ENCODE measurements at places on chromosomes 5 and 9.

GRCh38 chr5:37810311-37810710 is 29.5 kb downstream of the GDNF start:
- no peaks in the 10 kb centered on the region for H3K27me3 ChIP-seq
- DNase-seq: no peak
- H3K4me3 ChIP-seq: no peak overlapping the region

DNA sequence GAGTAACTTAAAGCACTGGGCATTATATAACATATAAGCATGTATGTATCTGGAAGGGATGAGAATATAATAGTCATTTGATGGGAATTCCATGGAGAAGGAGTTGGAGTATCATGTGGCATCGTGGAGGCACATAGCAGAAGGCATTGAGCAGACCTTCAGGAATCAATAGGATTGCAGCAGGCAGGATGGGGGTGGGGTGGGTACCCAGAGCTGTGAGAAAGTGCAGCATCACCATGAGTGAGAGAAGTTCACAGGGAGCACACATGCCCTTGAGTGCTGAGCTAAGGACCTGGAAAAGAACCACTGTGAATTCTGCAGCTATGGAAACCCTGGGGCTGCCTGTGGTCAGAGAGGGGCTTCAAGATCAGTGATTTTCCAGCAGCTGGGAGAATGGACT is 57.3 kb downstream of the MED10 start:
- H3K36me3 ChIP-seq: no peaks in the 10 kb centered on the region
- no peaks in the 10 kb centered on the region for H3K4me1 ChIP-seq
- H3K4me3 ChIP-seq: no peak overlapping the region
- H3K27ac ChIP-seq: no peak overlapping the region

- H3K36me3 ChIP-seq: no peaks in the 10 kb centered on the region
- H3K27ac ChIP-seq: no peak overlapping the region
- DNase-seq: no peak
- H3K27me3 ChIP-seq: no peaks in the 10 kb centered on the region
- H3K4me3 ChIP-seq: no peak overlapping the region
- H3K4me1 ChIP-seq: peaks cover 13% of the 10 kb centered on the region
Measured at GRCh38 chr9:132075853-132076252, 3.8 kb downstream of the MED27 start.

- H3K36me3 ChIP-seq: peaks cover 2% of the 10 kb centered on the region
- DNase-seq: no peak
- H3K4me1 ChIP-seq: 0 out of 2 replicates have a peak, but pooled peaks cover 10% of the 10 kb centered on the region
- H3K4me3 ChIP-seq: no peak overlapping the region
- no peak overlapping the region for H3K27ac ChIP-seq
Measured at GRCh38 chr5:77486344-77486962, 5.7 kb downstream of the WDR41 start.

GRCh38 chr9:35070823-35071813 is 1.3 kb downstream of the VCP start:
- H3K4me1 ChIP-seq: peaks cover 22% of the 10 kb centered on the region
- peak overlapping the region; percentile 93 for H3K4me3 ChIP-seq
- no peak for DNase-seq

- no peaks in the 10 kb centered on the region for H3K27me3 ChIP-seq
- DNase-seq: no peak
- H3K36me3 ChIP-seq: no peaks in the 10 kb centered on the region
- H3K4me1 ChIP-seq: no peaks in the 10 kb centered on the region
- H3K4me3 ChIP-seq: no peak overlapping the region
- no peak overlapping the region for H3K27ac ChIP-seq
Measured at GRCh38 chr9:6632516-6633183, 12.9 kb downstream of the GLDC start.

DNA sequence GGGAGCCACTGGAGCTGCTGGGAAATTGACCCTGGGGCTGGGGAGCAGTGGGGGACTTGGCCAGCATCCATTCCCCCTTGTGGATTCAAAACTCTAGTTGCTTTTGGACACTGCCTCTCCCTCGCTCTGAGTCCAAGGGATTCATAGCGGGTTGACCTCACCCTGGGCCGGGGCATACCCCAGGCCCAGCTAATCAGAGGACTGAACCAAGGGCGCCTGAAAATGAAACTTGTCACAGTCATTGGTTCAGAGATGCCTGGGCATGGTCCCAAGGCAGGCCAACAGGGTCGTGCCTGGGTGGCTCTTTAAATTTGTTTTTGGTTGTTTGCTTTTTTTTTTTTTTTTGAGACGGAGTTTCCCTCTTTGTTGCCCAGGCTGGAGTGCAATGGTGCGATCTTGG is 22.6 kb downstream of the STK10 start:
- H3K27ac ChIP-seq: no peak overlapping the region
- no peaks in the 10 kb centered on the region for H3K36me3 ChIP-seq
- no peaks in the 10 kb centered on the region for H3K27me3 ChIP-seq
- no peaks in the 10 kb centered on the region for H3K4me1 ChIP-seq

- DNase-seq: no peak
- no peak overlapping the region for H3K27ac ChIP-seq
- peaks cover 4% of the 10 kb centered on the region for H3K27me3 ChIP-seq
- H3K4me3 ChIP-seq: no peak overlapping the region
Measured at GRCh38 chr5:4513381-4513780, 626.7 kb upstream of the ADAMTS16 start.

- no peak overlapping the region for H3K27ac ChIP-seq
- H3K36me3 ChIP-seq: no peaks in the 10 kb centered on the region
- no peaks in the 10 kb centered on the region for H3K4me1 ChIP-seq
- no peak overlapping the region for H3K4me3 ChIP-seq
- H3K27me3 ChIP-seq: no peaks in the 10 kb centered on the region
Measured at GRCh38 chr5:131252824-131253171, 11.1 kb upstream of the CDC42SE2 start.

GRCh38 chr9:97647996-97648395 is 14.4 kb downstream of the NCBP1 start:
- H3K27ac ChIP-seq: no peak overlapping the region
- H3K4me1 ChIP-seq: no peaks in the 10 kb centered on the region
- H3K4me3 ChIP-seq: no peak overlapping the region
- no peaks in the 10 kb centered on the region for H3K27me3 ChIP-seq
- no peak for DNase-seq

DNA sequence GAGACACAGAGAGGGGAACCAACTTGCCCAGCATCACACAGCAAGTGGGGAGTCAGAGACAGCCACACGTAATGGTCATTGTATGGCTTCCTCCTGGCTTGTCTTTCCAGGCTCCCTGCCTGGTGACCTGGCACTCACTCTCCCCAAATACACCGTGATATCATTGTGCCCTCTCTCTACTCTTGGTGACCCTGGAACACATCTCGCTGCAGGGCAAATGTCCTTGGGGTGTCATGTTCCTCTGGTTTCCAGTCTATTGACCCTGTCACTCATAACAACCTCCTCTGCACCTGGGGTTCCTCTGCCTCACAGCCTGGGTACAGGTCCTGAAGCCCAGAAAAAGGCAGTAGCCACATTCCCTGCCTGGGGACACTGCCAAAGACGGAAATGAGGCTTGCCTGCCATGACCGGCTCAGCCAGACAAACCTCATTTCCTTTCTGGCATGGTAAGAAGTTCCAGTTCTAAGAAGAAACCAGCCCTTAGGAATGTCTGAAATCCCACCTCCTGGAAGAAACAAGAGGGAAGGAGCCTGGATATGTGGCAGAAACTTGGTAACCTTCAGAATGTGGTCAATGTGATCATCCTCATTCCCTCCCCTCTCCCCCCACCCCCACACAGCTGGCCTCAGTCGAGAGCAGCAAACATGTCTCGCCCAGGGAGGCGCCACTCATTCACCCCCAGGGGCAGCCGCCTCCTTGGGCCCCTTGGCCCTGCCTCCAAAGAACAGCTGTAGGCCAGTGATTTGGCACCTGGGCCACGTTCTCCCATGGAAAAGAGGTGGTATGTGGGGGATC is 30.6 kb upstream of the SMU1 start:
- no peaks in the 10 kb centered on the region for H3K27me3 ChIP-seq
- DNase-seq: no peak
- no peaks in the 10 kb centered on the region for H3K4me1 ChIP-seq
- H3K27ac ChIP-seq: no peak overlapping the region

DNA sequence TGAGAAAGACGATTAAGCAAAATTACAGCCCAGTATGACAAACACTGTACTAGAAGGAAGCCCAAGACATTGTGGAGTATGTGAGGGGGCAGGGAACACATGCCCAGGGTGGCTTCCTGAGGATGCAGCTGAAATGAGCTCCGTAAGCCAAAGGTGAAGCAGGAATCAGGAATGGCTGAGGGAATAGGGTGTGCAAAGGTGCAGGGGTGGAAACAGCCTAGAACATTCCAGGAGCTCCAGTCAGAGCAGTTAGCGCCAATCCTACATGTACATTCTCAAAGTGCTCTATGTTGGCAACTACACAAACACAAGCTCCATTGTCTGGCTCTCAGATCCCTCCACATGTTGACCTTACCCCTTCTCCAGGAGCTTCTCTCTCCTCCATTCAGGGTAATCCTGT is 257.9 kb downstream of the MAN2A1 start:
- no peak overlapping the region for H3K27ac ChIP-seq
- H3K4me3 ChIP-seq: no peak overlapping the region
- no peaks in the 10 kb centered on the region for H3K36me3 ChIP-seq
- DNase-seq: no peak

GRCh38 chr5:141804475-141804874 is 73.7 kb downstream of the PCDH1 start:
- H3K36me3 ChIP-seq: no peaks in the 10 kb centered on the region
- H3K4me1 ChIP-seq: no peaks in the 10 kb centered on the region
- no peak overlapping the region for H3K4me3 ChIP-seq
- no peak overlapping the region for H3K27ac ChIP-seq

- no peak overlapping the region for H3K4me3 ChIP-seq
- no peak for DNase-seq
- H3K27me3 ChIP-seq: 0 out of 2 replicates have a peak, but pooled peaks cover 3% of the 10 kb centered on the region
- H3K36me3 ChIP-seq: no peaks in the 10 kb centered on the region
- H3K27ac ChIP-seq: no peak overlapping the region
Measured at GRCh38 chr5:167835146-167835545, 456.3 kb upstream of the WWC1 start.

- no peak for DNase-seq
- no peaks in the 10 kb centered on the region for H3K27me3 ChIP-seq
- no peaks in the 10 kb centered on the region for H3K4me1 ChIP-seq
- H3K27ac ChIP-seq: no peak overlapping the region
- H3K4me3 ChIP-seq: no peak overlapping the region
- no peaks in the 10 kb centered on the region for H3K36me3 ChIP-seq
Measured at GRCh38 chr5:180910735-180911134, 11.8 kb downstream of the BTNL8 start.

DNA sequence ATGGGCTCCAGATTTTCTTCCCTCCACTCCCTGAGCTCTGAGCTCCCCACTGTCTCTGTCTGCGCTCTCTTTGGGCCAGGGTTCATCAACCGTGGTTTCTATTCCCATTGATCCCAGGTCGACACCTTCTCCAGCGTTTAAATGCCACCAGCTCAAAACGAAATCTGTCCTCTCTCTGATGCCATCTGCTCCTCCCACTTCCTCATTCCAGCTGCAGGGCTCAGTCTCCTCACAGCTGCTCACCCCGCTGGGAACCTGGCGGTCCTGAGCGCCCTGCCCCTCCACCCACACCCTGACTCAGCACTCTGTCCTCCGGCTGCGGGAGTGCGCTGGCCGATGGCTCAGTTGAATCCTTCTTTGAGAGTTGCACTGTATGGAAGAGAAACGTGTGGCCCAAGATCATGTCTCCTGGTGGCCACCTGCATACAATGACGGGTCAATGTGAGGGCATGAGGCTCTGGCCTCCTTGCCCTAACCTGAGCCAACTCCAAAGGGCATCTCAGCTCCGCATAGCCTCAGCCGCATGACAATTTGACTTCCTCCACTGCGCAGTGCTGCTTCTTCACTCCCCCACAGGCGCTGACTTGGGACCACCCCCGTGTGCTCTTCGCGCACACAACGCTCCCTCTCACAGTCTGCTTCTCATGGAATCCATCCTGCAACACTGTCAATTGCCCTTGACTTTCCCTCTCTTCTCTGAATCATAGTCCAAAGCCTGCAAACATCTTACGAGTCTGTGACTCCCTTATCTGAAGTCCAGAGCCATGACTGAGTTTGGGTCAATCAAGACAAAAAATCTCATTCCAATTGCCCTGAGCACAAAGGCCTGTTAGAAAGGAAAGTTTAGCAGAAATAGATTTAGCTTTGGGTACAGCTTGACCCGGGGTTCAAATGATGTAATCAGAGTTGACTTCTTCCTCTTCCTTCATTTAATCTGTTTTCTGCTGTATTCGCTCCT is 82.4 kb downstream of the PTCH1 start:
- no peak for DNase-seq
- H3K27ac ChIP-seq: no peak overlapping the region
- H3K4me3 ChIP-seq: no peak overlapping the region
- H3K4me1 ChIP-seq: no peaks in the 10 kb centered on the region
- no peaks in the 10 kb centered on the region for H3K27me3 ChIP-seq

GRCh38 chr5:36680066-36680465 is 73.7 kb downstream of the SLC1A3 start:
- no peaks in the 10 kb centered on the region for H3K4me1 ChIP-seq
- H3K4me3 ChIP-seq: no peak overlapping the region
- H3K27ac ChIP-seq: no peak overlapping the region
- H3K36me3 ChIP-seq: no peaks in the 10 kb centered on the region
- no peak for DNase-seq

- H3K4me1 ChIP-seq: peaks cover 53% of the 10 kb centered on the region
- H3K36me3 ChIP-seq: no peaks in the 10 kb centered on the region
- H3K27me3 ChIP-seq: no peaks in the 10 kb centered on the region
- no peak for DNase-seq
- peak overlapping the region; percentile 72 for H3K27ac ChIP-seq
- no peak overlapping the region for H3K4me3 ChIP-seq
Measured at GRCh38 chr9:94908011-94908563, 181.6 kb downstream of the AOPEP start.

- no peaks in the 10 kb centered on the region for H3K4me1 ChIP-seq
- no peaks in the 10 kb centered on the region for H3K36me3 ChIP-seq
- H3K27ac ChIP-seq: no peak overlapping the region
- no peak for DNase-seq
- no peaks in the 10 kb centered on the region for H3K27me3 ChIP-seq
Measured at GRCh38 chr5:136020383-136021015, 8.3 kb upstream of the TGFBI start.

DNA sequence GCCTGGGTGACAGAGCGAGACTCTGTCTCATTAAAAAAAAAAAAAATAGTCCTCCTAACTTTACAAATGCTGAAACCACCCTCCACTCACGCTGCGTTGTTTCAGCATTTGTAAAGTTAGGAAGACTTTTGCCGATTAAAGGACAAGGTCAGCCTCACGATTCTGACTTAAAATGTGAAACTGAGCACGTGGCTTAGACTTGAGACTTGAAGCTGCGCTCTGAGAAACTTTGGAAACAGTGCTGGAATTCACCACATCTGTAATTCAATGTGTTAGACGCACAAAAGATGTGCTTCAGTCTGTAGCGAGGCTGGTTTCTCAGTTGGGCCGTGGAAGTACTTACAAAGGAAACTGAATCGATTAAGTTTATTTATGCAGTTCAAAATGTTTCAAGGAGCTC is 25.0 kb upstream of the LAMC3 start:
- H3K27ac ChIP-seq: no peak overlapping the region
- DNase-seq: no peak
- H3K4me3 ChIP-seq: no peak overlapping the region
- no peaks in the 10 kb centered on the region for H3K36me3 ChIP-seq
- H3K27me3 ChIP-seq: no peaks in the 10 kb centered on the region
- H3K4me1 ChIP-seq: no peaks in the 10 kb centered on the region

- H3K27ac ChIP-seq: no peak overlapping the region
- H3K4me1 ChIP-seq: peaks cover 6% of the 10 kb centered on the region
- no peaks in the 10 kb centered on the region for H3K36me3 ChIP-seq
- no peak overlapping the region for H3K4me3 ChIP-seq
Measured at GRCh38 chr5:123427281-123427680, 4.1 kb upstream of the CEP120 start.
